Fibroblast of skin of right biceps (primary cell): ENCODE measurements at places on chromosomes 16 and 17.

DNA sequence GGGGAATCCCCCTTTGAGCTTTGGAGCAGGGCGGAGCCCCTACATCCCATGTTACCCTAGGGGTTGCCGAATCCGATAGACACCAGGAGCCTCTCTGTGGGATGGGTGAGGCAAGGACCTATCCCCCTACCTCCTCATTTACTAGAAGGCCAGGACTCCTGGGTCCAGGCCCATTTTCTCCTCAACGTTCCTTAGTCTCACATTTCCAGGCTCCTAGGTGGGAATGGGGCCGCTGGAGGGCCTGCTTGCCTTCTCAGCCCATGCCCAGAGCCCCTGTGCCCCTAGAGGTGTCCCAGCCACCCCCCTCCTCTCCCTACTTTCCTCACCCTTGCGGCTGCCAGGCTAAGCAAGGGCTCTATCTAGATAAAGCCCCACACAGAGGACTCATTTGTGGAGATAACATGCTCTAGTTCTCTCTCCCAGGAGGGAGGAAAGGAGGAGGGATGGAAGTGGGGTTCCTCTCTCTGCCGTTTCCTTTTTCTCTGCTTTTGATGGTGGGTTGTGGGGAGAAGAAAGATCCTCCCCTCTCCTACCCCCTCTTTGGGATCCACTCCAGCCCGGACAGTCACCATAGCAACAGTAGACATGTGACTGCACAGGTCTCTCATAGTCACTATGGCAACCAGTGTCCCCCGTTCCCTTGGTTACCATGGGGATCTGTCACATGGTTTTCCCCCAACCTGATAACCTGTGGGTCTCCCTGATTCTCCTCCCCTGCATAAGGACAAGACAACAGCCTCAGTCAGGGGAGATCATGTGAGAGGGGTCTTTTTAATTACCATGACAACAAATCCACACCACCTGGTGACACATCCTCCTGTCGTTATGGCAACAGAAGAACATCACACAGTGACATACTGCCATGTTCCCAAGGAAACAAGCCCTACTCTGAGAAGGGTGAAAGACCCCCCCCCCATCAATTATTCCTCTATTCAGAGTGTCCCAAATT, 5.2 kb downstream of the CACNA1G start:
- peak; percentile 54 for DNase-seq

DNA sequence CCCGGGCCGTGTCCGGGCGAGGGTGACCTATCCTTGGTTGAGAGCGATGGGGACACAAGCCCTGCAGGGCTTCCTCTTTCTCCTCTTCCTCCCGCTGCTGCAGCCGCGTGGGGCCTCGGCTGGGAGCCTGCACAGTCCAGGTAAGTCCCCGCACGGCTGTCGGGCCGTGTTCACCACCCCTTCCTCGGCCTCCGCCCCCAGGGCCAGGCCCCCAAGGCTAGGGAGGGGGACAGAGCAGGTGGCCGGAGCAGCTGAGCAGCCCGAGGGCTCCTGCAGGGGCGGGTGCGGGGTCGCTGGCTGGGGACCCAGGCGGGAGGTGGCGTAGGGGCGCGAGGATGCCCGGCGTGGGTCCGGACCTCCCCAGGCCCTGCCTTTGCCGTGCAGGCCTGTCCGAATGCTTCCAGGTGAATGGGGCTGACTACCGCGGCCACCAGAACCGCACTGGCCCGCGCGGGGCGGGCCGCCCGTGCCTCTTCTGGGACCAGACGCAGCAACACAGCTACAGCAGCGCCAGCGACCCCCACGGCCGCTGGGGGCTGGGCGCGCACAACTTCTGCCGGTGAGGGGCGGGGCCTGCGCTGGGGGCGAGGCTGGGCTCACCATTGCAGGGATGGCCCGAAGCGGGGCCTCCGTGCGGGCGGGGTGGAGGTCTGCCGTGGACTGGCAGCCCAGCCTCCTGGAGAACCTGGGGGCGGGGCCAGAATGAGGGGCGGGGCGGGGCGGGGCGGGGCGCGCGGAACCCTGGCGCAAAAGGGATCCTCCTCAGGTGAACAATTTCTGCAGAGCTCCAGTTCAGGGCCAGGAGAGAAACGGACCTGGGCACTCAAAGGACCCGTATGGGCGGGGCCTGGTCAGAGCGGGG, 631 bp downstream of the KREMEN2 start:
- no peak for DNase-seq

DNA sequence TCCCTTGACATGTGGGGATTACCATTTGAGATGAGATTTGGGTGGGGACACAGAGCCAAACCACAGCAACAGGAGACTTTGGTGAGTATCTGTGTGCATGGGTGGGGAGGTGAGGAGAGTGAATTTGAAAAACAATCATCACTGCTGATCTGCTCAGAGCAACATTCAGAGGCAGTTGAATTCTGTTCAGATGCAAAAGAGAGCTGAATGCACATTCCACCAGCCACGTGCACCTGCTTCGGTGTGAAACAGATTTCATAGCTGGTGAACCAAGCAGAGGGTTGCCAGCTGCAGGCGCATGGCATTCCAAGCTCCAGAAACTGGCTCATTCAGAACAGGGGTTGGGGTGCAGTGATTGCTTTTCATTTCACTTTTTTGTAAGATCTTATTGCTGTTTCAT, 233.1 kb upstream of the FOXF1 start:
- DNase-seq, result no peak

- DNase-seq, result no peak
These were observed 20.5 kb downstream of the MNT start for GRCh38 chr17:2380226-2380922.

DNA sequence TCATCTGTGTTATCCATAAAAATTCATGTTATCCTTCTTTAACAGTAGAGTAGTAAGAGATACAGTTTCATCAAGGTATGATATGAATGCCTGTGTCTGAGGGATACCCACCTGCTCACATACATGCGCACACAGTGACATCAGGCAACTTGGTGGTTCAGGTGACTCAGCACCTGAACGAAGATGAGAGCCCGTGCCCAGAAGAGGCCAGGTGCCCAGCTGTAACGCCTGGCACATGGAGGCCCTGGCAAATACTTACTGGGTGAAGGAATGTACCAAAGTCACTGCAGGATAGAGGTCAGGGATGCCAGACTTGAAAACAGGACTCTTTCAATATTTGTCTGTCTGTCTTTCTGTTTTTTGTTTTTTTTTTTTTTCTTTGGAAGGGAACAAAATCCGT, 72.6 kb upstream of the LGALS9 start:
- no peak for DNase-seq

DNA sequence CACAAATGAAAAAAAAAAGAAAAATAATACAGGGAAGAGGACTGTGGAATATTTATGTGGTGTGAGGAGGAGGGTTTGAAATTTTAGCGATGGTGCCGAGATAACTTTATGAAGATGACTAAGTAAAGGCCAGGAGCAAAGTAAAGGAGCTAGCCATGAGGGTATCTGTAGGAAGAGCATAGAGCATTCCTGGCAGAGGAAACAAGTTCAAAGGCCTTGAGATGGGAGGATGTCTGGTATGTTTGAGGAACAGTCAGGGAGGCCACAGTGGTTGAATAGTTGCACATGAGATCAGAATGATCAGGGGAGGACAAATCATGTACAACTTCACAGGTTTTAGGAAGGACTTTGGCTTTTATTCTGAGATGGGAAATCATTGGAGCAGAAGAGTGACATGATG, 4.2 kb downstream of the CYB5B start:
- DNase-seq, result no peak

DNA sequence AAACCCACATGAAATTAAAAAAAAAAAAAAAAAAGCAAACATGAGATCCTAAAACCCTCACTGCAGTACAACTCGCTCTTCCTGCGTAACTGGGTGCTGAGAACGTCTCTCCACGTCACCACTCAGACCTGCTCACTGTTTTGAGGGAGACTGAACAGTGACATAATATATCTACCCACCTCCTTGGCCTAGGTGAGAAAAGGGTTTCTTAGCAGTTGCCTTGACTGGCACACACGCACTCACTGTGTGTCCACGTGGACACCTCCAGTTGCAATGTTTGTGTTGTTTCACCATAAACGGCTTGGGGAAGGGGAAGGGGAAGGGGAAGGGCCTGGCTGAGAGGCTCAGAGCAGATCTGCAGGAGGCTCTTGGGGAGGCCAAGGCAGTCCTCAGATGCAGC, 32.0 kb downstream of the FANCA start:
- no peak for DNase-seq

DNA sequence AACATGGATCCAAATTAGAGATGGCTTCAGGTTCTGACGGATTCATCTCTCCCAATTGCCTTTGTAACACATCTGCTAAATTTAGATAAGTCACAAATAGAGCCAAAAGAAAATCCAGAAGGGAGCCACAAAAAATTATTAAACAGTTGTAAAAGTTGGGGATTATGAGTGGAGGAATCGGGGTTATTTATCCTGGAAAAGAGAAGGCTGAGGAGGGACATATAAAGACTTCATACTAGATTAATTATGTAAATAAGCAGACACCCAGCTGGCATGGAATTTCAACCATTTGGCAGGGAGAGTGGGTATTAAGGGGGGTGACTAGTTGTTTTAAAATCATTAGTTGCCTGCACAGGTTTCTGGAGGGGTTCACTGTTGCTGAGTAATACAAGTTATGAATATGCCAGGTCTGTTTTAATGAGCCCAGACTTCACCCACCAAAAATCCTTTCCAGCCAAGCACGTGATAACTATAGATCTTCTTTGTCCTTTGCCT, 89.6 kb downstream of the CDH13 start:
- no peak for DNase-seq

- peak; percentile 65 for DNase-seq
These were observed 83.7 kb upstream of the ZNF469 start for GRCh38 chr16:88298833-88299745.

DNA sequence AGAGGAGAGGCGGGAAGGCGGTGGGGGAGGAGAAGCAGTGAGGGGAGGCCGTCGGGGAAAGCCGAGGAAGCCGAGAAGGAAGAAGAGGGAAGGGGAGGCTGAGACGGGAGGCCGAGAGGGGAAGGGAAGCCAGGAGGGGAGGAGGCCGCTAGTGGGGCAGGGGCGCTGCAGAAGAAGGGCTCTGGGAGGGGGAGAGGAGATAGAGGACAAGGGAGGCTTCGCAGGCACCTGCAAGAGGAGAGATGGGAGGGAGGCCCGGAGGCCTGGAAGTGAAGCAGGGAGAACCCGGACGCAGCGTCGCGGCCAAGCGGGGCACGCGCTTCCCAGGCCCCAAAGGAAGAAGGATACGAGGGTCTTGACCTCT, 2.3 kb downstream of the C17orf58 start:
- DNase-seq, result no peak

DNA sequence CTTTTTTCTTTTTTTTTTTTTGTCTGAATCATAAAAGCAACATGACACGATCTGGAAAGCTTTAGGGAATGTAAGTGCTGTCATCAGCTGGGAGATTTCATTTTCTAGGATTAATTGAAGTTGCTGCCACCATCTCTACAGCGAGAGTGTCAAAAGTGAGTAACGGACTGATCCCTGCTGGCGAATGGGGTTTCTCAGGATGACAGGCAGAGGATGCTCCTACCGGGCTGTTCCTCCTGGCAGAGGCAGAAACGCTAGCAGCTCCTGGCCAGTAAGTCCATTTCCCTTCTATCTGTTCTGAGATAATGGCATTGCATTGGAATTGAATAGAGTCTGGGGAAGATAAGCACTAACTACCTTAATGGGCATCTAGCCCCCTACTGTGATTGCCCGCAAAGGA, 80.5 kb upstream of the KIFC3 start:
- peak; percentile 77 for DNase-seq

GRCh38 chr17:74404218-74404617, 27.7 kb upstream of the GPRC5C start:
- DNase-seq, result no peak

DNA sequence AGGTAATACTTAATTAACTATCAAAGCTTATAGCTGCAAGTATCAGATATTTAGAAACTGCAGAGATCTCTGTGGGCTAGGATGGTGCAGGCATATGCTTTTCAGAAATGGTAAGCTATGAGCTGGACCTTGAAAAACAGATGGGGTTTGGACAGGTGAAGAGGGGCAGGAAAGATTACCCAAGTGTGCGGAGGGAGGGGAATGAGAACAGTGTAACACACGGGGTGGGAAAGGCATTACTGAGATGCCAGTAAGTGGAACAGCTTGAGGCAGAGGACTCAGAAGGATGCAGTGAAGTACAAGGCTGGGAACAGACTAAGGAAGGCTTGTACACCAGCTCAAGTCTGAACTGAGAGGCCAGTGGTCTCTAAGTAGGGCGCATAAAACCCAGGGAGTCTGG, 22.1 kb upstream of the EVPL start:
- DNase-seq, result no peak

- DNase-seq, result no peak
These were observed 15.0 kb upstream of the NTN1 start for GRCh38 chr17:9006175-9006767.

DNA sequence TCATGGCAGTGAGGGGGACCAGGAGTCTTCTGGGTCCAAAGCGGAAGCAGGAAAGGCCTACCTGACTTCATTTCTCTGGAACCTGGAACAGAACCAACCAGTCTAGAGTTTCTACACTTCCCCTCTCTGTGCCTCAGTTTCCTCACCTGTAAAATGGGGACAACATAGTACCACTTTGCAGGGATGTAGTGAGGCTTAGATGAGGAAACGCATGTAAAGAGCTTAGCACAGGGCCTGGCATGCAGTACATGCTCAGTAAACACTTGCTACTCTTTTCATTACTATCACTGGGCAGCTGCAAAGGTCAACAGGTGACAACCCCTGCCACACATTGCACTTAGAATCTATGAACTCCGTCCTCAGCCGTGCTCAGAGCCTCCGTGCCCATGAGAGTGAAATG, 24.2 kb downstream of the MYO15A start:
- DNase-seq, result no peak

GRCh38 chr16:81261049-81261648, 22.7 kb downstream of the BCO1 start:
- no peak for DNase-seq
